ENCODE measurements at places on chromosomes 3 and 15. TPM values are rescaled to one million over a fixed set of nuclear protein-coding genes. Genes with fewer than 3 reads are reported as not detected.

LRRC31 gene
- total RNA-seq = not detected

CLRN1 gene
- total RNA-seq = not detected

GPR15 gene
- not detected for total RNA-seq

TRH gene
- not detected for total RNA-seq

CPNE9 gene
- not detected for total RNA-seq

SMARCC1 gene
- 24.6 TPM for total RNA-seq

CEP152 gene
- 8.8 TPM for total RNA-seq

FGF12 gene
- not detected for total RNA-seq

SAXO2 gene
- total RNA-seq = 0.32 TPM

KLHDC8B gene
- 67.5 TPM for total RNA-seq

CEP97 gene
- total RNA-seq = 10.1 TPM

Measured in bronchial smooth muscle cell (primary cell).